GM19239 (cell line): ENCODE measurements at places on chromosomes 12 and 14.

GRCh38 chr14:101473795-101474562 lies 87.3 kb upstream of the DIO3 start:
- no peak for DNase-seq

- DNase-seq = no peak
Measured at GRCh38 chr12:48787791-48788523, 932 bp downstream of the ADCY6 start.

GRCh38 chr14:105588236-105588860 lies 62.0 kb downstream of the TMEM121 start:
- no peak for DNase-seq

- no peak for DNase-seq
Measured at GRCh38 chr12:19127270-19127669, 2.3 kb upstream of the PLEKHA5 start.

DNA sequence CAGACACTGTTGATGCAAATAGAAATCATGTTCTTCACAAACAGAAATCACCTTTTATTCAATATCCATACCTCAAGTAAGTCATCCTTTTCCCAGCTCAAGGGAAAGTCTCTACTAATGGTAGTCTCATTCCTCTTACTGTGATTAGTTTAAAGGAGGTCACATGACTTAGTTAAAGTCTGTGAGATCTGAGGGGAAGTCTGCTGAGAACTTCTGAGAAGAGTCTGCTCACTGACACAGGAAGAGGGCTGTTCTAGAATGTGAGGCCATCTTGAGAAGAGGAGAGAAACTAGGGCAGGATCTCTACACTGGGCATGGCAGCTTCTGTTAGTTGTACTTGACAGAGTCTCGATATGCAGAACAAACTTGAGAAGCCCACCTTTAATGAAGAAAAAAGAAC lies 146.8 kb downstream of the C12orf42 start:
- DNase-seq = no peak

- no peak for DNase-seq
Measured at GRCh38 chr14:90666571-90666970, 149.7 kb downstream of the TTC7B start.

DNA sequence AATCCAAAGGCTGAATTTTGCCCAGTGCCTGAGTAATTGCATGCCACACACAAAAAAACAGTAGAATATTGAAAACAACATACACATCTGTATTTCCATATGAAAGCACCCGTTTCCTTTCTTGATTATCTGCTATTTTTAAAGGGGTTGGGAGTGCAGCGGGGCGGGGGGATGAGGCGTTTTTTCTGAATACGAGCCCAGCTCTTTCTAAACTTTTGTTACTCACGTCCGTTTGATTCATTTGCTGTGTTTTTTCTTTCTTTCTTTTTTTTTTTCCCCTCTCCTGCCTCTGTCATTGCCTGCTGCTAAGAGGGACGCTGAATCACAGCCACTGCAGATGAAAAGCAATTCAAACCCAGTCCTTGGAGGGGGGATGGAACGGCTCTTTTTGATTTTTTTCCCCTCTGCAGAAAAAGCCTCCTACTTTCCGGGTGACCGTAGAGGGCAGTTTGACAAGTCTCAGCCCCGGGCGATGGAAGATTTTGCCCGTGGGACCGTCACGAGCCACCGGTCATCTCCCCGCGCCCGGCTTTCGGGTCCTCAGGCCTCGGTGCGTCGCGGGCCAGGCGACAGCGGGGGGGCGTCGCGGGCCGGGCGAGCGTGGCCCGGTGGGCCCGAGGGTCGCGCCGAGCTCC lies 572 bp upstream of the RASSF8 start:
- no peak for DNase-seq
